Spinal cord (tissue), 10 donors: ENCODE measurements at places on chromosomes 5 and 9. TPM values are rescaled to one million over a fixed set of nuclear protein-coding genes. Genes with fewer than 3 reads are reported as not detected.

Gene GMCL2
- total RNA-seq = not detected

- DNase-seq = no peak
These were observed 86.9 kb downstream of the BASP1 start for GRCh38 chr5:17304282-17304681.

DNA sequence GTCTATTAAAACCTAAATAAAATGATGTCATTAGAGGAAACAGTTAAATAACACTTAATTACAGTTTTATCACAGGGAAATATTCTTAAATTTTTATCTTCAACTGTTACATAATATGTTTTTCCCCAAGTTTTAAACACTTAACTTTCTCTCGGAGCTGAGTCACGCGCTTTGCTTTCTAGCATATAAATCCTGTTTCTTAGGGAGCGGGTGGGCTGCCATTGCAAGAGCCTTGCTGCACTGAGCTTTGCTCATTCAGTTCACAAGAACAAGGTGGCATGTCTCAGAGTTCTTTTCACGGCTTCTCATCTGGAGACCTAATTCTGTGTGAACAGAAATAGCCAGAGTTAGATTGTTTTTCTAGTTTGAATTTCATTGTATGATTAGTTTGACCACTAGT is 166.1 kb downstream of the ZSWIM6 start:
- no peak for DNase-seq

Gene PCDHGB4
- total RNA-seq = 14.9 TPM

Gene KIF4B
- 0.11 TPM for total RNA-seq

Gene IL13
- total RNA-seq = not detected

DNA sequence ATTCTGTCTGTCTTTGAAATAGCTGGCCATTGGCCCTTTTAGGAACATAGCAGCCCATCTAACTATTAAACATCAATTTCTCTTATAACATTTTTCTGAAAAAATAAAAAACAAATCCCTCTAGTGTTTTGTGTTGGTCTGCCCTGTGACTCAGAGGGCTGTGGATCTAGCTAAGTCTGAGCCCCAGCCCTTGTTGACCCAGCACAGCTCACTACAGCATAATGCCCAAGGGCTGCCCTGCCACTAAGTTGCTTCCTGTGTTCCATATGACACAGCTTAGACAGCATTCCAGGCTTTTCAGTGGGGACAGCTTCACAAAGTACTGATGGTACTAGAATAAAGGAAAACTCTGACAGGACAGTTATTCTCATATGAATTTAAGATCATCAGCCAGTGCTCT is 136.0 kb downstream of the SCAMP1 start:
- no peak for DNase-seq

DNA sequence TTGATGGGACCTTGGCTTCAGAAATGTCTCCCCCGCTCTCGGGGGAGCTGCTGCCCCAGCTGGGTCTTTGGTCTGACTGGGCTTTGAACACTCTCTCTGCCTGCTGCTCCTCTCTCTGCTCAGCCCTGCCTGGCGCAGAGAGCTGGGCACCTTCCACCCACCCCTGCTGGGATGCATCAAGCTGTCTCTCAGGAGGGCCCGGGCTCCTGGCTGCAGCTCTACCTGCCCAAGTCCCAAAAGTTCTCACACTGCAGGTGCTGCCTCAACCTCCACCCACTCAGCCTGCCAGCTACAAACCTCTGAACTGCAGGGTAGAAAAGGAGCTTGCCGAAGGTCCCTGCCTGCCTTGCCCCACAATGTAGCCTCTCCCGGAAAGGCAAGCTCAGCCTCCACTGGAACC is 36.7 kb downstream of the IRX2 start:
- DNase-seq = no peak

DNA sequence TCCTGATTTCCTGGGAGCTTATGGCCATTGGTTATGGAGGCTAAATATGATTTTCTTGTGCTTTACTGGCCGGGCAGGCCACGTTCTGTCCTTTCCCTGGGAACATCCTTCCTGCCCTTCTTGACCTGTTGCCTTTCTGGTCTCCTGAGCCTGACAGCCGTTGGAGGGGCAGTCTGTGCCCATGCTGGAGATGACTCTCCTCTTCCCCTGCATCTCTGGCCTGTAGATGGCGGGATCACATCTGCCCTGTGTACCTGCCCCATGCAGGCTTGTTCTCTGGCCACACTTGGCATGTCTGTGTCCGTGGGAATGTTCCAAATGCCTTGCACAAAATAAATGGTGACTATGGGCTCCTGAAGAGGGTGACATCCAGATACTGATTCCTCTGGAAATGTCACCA is 253.1 kb upstream of the IRX4 start:
- DNase-seq = no peak
